ENCODE measurements at places on chromosomes 1 and 21.
A peak's percentile ranks its signal among the peaks of the same experiment; 100 is the strongest.

GRCh38 chr1:153531638-153532037 lies 4.2 kb downstream of the S100A6 start:
- DNase-seq, result no peak

DNA sequence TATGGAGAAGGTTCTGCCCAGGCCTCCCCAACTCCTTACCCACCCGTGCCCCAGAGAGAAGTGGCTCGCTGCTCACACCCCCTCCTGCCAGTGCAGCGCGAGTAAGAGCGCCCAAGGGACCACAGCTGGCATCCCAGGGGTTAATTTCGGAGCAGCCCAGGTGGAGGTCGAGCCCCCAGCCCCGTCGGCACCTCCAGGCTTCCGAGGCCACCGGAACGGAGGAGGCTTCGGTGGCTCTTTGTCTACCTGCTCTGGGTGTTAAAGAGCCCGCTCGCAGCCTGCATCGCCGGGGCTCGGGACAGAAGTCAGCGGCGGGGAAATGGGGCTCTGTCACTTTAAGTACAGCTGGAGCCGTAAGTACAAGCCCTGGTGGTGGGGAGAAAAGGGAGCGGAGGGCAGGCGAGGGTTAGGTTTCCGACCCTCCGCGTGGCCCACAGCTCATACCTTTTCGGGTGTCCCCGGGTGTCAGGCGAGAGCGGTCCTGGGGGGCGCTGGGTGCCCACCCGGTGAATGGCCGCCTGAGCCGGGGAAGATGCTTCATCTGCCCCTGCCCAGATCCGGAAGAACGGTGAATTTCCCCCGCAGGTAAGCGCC lies 89.4 kb upstream of the IPO9 start:
- peak; percentile 19 for DNase-seq

DNA sequence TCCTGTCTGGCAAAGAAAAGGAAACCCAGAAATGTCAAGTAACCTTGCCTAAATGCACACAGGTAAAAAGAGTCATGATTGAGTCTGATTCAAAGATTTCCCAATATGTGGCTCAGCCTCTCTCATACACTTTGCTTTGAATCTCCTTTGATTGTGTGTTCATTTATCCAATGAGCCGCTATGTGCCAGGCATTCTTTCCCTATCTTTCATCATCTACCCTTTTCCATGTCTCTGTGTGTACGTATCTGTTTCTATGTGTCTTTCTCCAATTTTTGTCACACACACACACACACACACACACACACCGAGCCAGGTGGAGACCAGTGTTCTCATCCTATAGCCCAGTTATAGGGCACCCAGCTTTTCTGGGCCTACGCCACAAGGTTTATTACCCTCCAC lies 35.7 kb upstream of the BCL9 start:
- no peak for DNase-seq

- no peak for DNase-seq
These were observed 15.0 kb upstream of the SLC6A17 start for GRCh38 chr1:110135246-110135645.

DNA sequence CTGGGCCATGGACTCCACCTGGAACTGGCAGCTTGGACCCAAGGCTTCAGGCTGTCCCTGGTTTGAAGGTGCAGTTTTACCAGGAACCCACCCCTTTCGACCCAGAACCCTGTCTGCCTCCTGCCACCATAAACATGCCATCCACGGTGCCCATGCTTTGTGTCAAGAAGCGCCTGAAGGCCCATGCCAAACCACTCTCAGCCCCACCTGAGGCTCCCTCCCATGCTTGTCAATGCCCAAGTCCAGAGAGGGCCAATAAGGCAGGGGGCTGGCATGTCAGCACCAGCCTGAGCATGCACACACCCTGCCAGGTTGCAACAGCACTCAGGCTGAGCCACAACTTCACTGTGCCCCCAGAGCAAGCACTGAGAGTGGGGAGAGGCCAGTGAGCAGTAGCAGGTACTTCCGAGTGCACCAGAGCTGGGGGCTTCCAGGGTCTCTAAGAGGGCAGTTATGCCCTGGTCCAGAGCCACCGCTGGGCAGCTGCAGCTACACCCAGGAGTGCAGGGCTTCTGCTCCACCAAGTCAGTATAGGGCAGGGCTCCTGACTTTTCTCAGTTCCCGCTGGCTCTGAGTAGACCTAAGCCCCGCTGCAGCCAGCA lies 1256.0 kb downstream of the AMY1C start:
- DNase-seq, result no peak

GRCh38 chr1:59413327-59413720 lies 116.4 kb downstream of the FGGY start:
- no peak for DNase-seq

DNA sequence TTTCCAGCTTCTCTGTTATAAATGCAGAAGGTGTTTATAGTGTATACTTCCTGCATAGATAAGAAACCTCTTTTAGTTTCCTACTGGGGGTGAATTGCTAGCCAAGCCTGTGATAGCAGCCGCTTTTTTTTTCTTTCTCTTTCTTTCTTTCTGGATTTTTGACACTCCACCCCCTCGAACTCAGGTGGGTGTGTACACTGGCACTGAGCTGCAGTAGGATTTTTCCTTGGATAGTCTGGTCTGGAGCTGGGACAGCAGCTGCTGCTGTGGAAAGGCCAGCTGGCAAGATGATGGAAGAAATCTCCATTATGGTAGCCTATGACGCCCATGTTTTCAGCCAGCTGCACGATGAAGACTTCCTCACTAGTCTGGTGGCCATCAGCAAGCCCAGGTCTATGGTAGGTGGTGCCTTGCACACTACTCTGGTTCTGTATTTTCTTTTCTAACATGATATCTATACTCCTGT lies 122.5 kb upstream of the CACYBP start:
- no peak for DNase-seq
